MG63 (cell line): ENCODE measurements at places on chromosomes 2 and 18. TPM values are rescaled to one million over a fixed set of nuclear protein-coding genes. Genes with fewer than 3 reads are reported as not detected.

The SATB2 gene
- total RNA-seq: 3.4 and 5.1 TPM in 2 replicates

The DUSP19 gene
- total RNA-seq: 0.69 and 0.86 TPM in 2 replicates

The HOXD12 gene
- not detected in 2 replicates for total RNA-seq

The TLX2 gene
- total RNA-seq: 0.07 and 1.2 TPM in 2 replicates

DNA sequence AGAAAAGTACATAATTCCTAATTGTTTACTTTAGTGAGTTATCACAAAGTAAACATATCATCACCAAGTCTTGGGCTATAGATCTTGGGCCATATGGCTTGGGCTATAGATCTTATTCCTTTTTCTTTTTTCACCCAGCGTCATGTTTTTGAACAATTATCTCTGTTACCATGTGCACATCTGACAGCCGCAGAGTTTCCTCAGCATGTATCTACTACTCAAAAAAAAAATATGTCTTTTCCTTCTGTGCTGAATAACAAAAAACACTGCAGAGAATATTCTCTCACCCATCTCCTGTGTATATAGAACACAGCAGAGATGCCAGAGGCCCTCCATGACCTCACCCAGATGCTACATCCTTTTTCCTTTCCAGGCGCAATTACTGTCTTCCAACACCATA lies 76.2 kb upstream of the MYO3B start:
- DNase-seq: no peak

DNA sequence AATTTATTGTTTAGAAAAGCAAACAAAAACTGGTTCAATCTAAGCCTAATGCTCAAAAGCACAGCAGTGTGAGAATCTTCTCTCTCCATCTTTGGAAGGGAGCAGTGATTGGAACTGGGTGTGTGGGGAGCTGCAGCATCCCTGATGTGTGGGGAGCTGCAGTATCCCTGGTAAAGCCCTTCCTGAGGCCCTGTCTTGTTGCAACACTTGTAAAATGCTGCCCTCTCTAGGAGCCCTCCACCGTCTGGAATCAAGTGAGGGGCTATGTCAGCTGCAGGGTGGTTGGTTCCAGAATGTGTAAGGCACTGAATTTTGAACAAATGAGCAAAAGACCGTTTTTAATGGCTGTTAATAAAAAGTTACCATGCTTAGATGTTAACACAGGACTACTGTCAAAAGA lies 147.7 kb upstream of the RAB12 start:
- no peak for DNase-seq

DNA sequence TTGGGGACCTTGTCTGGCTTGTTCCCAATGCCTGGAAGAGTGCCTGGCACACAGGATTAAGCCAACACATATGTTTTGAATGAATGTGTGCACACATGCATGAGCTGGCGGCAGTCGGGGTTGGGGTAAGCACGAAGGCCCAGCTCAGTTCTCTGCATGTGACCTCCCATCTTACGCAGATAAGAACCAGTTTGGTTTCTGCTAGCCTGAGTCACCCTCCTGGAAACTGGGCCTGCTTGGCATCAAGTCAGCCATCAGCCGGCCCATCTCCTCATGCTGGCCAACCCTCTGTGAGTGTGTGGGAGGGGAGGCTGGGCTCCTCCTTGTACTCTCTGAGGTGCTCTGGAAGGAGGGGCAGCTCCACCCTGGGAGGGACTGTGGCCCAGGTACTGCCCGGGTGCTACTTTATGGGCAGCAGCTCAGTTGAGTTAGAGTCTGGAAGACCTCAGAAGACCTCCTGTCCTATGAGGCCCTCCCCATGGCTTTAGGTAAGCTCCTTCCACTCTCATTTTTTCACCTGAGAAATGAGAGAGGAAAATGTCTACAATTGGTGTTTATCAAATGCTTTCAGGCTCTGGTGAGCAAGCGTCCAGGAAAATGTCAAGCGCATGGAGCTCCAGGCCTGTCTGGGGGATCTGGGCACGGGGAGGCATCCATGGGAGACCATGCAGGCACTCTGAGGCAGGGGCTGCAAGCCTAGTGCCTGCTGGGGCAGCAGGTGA lies 9.7 kb upstream of the IL1RN start:
- DNase-seq: peak; percentile 90

- DNase-seq: no peak
Measured at GRCh38 chr2:238243496-238244076, 3.7 kb upstream of the HES6 start.

DNA sequence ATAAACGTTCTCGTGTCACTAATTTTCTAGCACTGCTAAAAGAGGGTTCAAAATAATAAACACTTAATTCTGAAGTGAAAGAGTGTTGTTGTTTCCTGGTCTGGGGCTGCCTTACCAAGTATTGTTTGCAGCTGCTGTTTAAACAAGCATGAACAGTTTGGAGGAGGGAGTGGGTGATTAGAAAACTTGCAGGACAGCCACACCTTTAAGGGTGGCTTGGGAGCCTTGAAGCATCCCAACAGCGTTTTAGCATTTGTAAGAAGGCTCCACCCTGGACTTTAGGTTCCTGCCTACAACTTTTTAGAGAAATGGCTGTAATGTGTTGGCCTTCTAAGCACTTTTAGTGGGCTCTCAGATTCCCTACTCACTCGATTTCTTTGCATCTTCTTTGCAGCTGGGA lies 371.6 kb downstream of the TGIF1 start:
- no peak for DNase-seq
